ENCODE measurements at places on chromosomes 7 and 10.

DNA sequence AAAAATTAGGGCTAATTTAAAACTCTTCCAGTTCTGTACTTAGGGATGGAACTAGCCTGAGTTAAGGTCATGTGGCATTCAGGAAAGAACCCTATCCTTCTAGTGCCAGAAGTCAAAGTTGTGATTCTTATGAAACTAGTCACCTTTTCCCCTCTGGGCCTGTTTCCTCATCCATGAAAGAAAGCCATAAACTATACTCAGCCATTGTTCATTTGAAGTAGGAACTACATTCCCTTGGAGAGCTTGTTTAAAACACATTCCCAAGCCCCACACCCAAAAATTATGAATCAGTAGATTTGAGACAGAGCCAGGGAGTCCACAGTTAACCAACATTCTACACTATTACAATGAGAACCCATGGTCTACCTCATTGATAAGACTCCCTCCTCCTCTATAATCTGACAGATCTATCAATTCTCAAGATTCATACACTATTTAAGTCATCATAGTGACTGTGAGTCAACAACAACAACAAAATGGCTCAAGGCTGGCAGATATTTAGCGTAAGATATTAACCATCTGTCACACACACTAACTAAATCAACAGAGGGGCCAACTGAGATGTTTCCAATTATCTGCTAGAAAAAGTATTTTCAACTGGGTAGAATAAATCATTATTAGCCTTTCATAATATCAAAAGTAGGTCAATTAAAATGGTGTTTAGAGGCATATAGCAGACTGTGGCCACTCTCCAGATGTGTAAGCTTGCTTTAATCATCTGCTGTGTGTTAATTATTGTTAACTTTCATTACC, 102.3 kb downstream of the SLC25A13 start:
- DNase-seq: no peak

GRCh38 chr7:99125505-99125865, 18.4 kb downstream of the SMURF1 start:
- peak; percentile 35 for DNase-seq

GRCh38 chr10:15548331-15548730, 171.4 kb downstream of the ITGA8 start:
- no peak for DNase-seq

GRCh38 chr10:102674566-102674965, 30.3 kb downstream of the TRIM8 start:
- no peak for DNase-seq

- DNase-seq: peak; percentile 32
Measured at GRCh38 chr7:35716038-35716803, 21.3 kb upstream of the HERPUD2 start.

- DNase-seq: no peak
Measured at GRCh38 chr10:6141296-6142151, 52.7 kb downstream of the RBM17 start.

GRCh38 chr10:121053151-121053550, 202.0 kb downstream of the WDR11 start:
- no peak for DNase-seq

GRCh38 chr7:157436076-157436475, 99.3 kb downstream of the DNAJB6 start:
- DNase-seq: no peak

DNA sequence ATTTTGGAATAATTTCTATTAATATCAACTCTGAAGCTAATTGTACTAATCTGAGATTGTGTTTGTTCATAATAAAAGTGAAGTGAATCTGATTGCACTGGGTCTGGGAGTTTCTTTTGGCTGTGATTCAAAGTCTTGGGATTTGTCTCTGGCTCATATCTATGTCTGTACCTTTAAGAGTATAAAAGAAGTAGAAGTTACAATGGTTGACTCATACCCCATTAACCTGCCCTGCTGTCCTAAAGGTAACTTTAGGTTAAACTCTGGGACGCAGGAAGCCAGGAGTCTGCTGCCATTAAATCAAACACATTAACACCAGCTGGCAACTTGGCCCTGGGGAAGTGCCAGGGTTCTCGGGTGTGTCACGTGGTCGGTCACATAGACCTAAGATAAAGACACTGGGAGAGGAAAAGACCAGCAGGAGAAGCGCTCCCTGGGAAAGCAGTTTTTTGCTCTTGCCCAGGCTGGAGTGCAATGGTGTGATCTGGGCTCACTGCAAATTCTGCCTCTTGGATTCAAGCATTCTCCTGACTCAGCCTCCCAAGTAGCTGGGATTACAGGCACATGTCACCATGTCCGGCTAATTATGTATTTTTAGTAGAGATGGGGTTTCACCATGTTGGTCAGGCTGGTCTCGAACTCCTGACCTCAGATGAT, 17.8 kb downstream of the SCD start:
- DNase-seq: peak; percentile 99

DNA sequence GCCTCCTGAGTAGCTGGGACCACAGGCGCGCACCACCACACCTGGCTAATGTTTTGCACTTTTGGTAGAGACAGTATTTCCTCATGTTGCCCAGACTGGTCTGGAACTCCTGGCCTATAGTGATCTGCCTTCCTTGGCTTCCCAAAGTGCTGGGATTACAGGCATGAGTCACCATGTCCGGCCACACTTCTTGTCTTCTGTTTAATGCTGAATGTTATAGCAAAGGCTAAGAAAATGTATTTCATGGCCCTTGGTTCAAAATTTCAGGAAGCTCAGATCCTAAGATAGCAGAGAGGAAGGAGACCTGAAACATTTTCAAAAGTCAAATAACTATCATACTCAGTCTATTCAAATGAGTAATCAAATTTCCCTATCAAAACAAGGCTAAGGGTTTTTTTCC, 229.6 kb downstream of the BAMBI start:
- no peak for DNase-seq

GRCh38 chr10:124058346-124059003, 34.9 kb downstream of the CHST15 start:
- no peak for DNase-seq

- no peak for DNase-seq
Measured at GRCh38 chr7:389911-390601, 100.1 kb downstream of the FOXL3 start.

- no peak for DNase-seq
Measured at GRCh38 chr10:76624470-76624869, 1013.1 kb downstream of the KCNMA1 start.

- no peak for DNase-seq
Measured at GRCh38 chr7:131425992-131426391, 98.3 kb downstream of the MKLN1 start.

- no peak for DNase-seq
Measured at GRCh38 chr7:39617005-39617404, 6.4 kb upstream of the RALA start.

DNA sequence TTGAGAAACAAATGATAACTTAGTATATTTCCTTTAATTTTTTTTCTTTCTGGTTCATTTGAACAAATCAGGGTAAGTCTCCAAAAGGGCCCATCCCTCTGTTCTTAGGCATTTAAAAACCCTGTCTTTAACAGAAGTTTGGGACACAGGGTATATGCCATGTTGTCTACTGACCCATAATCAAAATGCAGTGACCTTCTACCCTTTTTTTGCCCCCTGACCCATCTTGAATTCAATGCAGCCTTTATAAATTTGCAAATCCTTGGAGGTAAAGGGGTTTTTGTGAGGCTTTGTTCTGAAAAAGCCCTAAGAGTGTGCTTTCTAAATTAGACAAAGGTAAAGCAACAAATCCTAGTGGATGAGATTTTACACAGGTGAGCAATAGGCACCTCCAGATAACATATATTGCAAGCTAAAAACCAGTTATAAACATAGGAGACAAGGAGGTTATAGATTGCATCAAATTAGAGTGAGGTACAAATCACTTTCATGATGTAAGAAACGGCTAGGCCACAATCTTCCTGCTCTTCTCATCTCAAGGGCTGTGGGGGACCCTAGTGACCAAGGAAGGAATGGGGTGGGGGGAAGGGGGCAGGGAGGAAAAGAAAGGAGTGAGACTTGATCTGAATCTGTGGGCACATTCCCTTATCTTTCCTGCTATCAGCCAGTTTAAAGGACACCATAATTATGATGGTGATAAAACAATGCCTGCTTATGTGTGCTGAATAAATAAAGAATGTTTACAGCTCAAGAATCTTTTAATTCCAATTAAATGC, 2.7 kb downstream of the SKIDA1 start:
- no peak for DNase-seq

GRCh38 chr10:86962136-86962980, 4.0 kb downstream of the SNCG start:
- DNase-seq: no peak

- no peak for DNase-seq
Measured at GRCh38 chr7:88299126-88299525, 7.6 kb downstream of the STEAP4 start.

DNA sequence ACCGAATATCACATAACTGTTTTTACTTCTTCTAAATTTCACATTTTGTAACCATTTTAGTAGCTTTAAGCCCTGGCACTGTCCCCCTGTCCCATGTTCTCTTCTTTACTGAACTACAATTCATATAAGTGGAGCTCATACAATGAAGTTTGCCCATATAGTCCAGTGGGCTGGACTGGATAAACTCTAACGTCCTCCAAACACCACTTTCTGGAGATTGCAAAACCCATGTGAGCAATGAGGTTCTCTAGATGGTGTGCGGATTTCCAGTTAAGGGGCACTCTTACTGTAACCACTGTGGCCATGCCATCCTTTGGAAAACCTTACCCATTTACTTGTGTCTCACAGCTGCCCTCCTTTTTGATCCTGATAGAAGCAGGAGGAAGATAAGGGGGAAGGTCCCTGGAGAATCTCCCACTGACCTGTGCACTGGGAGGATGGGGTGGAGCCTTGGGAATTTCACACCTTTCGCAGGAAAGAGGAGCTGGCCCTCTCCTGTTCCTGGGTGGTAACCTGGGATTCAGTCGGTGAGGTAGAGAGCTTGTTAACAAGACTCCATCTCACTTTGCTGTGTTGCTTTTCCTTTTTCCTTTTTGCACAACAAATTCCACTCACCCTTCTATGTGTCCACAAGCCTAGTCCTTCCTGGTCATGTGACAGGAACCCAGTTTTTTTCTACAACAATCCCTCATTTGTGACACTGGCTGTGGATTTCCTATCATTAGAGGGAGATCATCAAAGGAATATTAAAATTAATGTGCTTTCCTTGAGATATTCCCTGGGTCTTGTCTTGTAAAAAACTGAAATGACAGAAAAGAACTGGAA, 120.7 kb downstream of the ARID5B start:
- peak; percentile 33 for DNase-seq

DNA sequence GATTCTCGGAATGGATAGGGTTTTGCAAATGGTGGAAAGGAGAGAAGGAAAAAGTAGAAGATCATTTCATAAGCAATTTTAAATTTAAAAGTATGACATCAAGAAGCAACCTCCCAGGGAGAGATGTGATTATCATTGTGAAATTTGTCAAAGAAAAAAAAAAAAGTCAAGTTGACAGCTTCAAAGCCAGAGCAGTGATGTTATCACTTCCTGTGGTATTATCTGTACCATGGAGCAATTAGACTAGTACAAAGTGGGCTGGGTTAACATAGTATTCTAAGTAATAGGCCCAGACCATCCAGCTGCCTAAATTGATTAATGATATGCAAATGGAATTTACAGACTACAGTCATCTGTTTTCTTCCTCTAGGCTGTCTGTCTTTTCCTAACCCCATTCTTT, 84.0 kb upstream of the NPY start:
- DNase-seq: no peak

DNA sequence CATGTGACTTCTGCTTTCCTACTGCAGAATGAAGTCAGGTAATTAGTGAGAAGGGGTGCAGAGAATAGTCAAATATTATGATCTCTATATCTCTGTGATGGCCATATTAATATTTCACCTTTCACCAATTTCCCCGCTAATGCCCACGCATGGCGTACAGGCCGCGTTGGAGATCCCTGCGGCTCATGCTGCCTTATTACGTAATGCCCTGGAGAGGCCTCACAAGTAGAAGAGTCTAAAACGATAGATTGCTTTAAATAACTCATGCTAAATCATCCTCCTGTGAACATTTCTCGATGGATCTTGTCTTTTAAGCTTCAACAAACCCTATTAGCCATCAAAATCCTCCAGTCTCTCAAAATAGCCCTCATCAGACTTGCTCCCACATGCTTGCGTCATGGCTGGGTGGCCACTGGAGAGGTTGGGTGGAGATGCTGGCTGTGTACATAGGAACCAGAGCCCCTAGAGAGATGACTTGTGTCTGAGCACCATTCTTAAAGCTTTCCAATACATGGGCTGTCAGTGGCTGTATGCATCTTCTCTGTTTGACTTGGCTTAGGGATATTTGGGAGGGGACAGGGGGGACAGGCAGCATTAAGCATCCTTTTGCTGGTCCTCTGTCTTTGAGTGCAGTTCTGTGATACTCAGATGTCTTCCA, 79.5 kb upstream of the INSYN2A start:
- no peak for DNase-seq

DNA sequence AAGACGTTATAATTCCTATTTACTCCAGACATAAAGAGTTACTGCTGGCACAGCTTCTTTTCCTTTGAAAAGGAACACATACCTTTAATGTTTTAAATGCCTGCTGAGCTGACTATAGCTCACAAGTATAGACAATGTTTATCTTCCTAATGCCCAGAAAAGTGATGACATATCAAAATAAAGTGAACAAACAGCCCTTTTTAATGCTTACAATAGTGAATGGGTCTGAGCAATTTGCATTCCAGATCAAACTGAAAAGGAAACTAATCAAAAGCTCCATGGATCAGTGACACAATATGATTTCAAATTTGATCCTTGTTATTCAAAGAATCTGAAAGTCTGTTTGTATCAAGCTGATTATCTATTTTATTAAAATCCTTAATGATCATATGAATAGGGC, 233.6 kb upstream of the SEMA3E start:
- DNase-seq: no peak

GRCh38 chr7:147968046-147968610, 622.4 kb upstream of the C7orf33 start:
- DNase-seq: no peak

Measured in small intestine (tissue), 16 donors.